CD4-positive, CD25-positive, alpha-beta regulatory T cell (primary cell): ENCODE measurements at places on chromosomes 4 and X. TPM values are rescaled to one million over a fixed set of nuclear protein-coding genes. Genes with fewer than 3 reads are reported as not detected.

- H3K27ac ChIP-seq = no peak overlapping the region
- H3K27me3 ChIP-seq = no peaks in the 10 kb centered on the region
- H3K36me3 ChIP-seq = no peaks in the 10 kb centered on the region
- no peak for DNase-seq
These were observed 439.5 kb downstream of the NAF1 start for GRCh38 chr4:162727232-162727631.

- DNase-seq = no peak
- H3K36me3 ChIP-seq = no peaks in the 10 kb centered on the region
- no peaks in the 10 kb centered on the region for H3K4me1 ChIP-seq
- no peak overlapping the region for H3K27ac ChIP-seq
- H3K4me3 ChIP-seq = no peak overlapping the region
These were observed 31.2 kb downstream of the CHM start for GRCh38 chrX:86016139-86016538.

DNA sequence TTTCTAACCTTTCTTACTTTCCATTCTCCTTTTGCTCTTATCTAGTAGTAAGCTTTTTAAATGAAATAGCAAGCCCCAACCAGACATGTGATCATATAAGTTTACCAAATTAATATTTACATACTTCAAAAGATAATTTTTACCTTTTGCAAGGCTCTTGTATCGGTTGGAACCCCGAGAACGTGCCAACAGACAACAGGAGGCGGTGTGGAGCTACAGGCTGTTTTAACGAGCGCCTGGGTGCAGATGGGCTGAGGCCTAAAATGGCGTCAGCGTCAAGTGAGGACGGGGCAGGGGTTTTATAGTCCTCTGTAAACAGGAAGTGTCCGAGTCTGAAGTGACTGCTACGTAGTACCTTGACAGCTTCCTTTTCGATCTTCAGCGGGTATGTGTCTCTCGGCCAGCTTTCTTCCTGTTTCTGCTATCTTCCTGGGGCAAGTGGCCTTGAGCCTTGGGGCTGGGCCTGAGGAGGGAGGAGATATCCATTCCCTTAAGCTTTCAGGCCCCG, 342.7 kb downstream of the GALNTL6 start:
- no peaks in the 10 kb centered on the region for H3K36me3 ChIP-seq
- DNase-seq = no peak
- H3K4me3 ChIP-seq = no peak overlapping the region
- H3K27ac ChIP-seq = no peak overlapping the region
- no peaks in the 10 kb centered on the region for H3K4me1 ChIP-seq
- H3K27me3 ChIP-seq = no peaks in the 10 kb centered on the region

The GLRA3 gene
- polyA plus RNA-seq = not detected

The IQCM gene
- polyA plus RNA-seq = not detected

The SPANXN4 gene
- not detected for polyA plus RNA-seq
